ENCODE measurements at places on chromosomes 5 and 9.
A peak's percentile ranks its signal among the peaks of the same experiment; 100 is the strongest.

GRCh38 chr5:61333954-61334867 is 2.2 kb downstream of the ZSWIM6 start:
- DNase-seq: no peak

GRCh38 chr5:101580591-101580990 is 677.5 kb upstream of the ST8SIA4 start:
- DNase-seq: no peak

- DNase-seq: no peak
Observed at GRCh38 chr5:119353213-119353612, 2.6 kb upstream of the TNFAIP8 start.

DNA sequence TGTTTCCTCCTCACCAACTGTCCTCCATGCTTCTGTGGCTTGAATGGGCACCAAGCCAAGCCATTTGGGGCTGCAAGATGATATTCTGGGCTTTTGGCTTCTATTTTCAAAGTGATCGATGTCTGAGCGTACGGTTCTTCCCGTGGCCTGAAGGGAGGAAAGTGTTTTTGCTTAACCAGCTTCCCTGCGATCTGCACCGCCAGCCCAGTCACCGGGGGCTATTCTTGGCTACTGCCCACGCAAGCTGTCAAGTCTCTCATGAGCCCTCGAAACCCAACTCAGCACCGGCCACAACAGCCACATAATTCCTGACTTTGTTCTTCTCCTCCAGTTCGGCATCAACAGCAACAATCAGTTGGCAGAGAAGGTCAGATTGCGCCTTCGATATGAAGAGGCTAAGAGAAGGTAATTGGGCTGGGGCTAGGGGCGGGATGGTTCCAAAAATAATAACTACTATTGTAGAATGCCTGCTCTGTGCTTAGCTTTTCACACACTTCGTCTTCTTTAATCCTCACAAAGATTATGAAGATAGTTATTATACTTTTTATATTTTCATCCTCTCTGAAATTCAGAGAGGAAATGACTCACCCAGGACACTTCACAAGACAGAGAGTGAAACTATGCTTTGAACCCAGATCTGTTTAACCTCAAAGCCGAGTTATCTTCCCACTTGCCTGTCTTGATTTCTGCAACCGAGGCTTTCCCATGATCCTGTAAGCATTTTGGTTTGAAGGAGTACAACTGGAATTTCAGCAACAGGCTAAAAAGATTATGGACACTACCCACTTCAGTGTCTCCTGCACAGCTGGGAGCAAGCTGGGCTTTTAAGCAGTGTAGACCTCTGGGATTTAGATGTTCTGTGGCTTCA is 76.4 kb upstream of the RARS1 start:
- DNase-seq: peak; percentile 61

- DNase-seq: no peak
Observed at GRCh38 chr9:92726971-92727715, 37.5 kb downstream of the BICD2 start.

DNA sequence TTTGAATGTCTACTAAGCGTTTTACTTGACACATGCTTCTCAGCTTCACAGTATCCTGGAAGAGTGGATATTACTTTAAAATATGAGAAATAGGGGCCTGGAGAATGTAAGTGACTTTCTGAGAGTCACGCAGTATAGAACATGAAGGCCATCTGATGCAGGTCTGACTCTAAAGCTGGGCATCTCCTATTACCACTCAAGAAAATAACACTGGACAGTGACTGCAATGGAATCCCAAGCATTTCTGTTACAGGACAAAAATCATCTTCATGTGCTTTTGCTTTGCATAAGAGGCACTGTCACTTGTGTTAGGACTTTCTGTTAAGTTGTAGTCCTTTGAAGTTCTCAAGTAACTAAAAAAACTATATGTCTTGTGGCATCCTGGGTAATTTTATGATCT is 335.5 kb downstream of the FBXL7 start:
- no peak for DNase-seq

DNA sequence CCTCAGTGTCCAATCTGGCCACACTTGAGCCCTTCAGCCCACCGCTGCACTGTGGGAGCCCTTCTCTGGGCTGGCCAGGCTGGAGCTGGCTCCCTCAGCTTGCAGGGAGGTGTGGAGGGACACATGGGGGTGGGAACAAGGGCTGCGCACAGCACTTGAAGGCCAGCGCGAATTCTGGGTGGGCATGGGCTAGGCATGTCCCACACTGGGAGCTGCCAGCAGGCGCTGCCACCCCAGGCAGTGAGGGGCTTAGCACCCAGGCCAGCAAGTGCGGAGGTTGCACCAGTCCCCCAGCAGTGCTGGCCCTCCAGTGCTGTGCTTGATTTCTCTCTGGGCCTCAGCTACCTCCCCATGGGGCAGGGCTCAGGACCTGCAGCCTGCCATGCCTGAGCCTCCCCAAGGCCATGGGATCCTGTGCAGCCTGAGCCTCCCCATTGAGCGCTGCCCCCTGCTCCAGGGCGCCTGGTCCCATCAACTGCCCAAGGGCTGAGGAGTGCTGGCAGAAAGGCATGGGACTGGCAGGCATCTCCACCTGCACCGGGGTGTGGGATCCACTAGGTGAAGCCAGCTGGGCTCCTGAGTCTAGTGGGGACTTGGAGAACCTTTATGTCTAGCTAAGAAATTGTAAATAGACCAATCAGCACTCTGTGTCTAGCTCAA is 148.2 kb downstream of the EMB start:
- no peak for DNase-seq

DNA sequence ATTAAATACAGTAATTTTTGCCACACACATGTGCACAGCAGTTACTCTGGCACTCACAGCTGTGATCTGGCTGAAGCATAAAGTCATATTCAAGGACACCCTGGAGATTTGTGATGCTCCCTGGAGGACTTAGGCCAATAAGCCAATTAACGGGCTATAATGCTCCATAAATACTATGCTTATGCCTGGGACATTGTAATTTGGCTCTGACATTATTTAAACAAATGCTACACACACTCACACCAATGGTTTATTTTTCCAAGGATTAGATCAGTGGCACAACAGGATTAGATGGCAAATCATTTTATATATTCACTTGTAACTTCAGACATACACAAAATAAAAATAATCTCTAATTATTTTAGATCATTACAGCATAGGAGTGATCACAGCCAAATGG is 111.2 kb downstream of the LMNB1 start:
- no peak for DNase-seq

GRCh38 chr5:35860686-35861085 is 4.0 kb downstream of the IL7R start:
- DNase-seq: no peak

DNA sequence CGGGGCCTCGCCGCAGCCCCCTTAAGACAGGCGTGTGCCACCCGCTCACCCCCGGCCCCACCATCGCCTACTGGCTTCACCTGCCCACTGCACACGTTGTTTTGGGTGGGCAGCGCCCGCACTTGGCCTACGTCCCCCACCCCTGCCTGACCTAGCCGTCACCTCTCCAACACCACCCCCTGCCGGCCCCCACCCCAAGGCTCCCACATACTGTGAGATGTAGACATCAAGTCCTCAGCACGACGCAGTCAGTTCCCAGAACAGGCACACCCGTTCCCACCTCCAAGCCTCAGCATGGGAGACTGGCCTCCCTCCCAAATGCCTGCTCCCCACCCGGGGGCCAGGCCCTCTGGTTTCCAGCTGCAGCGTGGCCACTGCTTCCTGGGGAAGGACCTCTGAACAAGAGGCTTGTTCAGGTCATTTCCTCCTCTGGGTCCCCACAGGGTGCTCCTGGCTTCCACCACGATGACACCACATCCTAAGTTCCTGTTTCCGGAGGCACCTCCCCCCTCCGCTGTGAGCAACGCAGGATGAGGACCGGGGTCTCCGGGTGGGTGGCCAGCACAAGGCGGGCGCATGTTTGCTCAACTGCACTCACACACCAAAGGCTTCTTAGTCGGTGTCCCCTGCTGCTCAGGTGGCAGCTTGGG is 11.3 kb downstream of the DBN1 start:
- peak; percentile 44 for DNase-seq

DNA sequence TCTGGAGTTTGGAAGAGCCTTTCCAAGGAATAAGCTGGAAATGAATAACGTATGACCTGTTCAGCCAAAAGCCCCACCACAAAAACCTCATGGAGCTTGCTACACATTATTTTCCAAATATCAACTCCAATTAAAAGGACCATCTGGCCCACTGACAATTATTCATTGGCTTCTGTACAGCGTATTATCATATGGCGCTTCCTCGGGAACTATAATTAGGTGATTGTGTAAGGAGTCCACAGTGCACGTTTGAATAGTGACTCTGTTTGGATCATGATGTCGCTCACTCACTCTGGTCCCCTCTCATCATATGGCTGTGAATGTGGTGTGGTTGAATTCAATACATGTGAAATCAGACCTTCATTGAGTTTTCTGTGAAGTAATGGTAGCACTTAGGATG is 52.1 kb downstream of the GDNF start:
- no peak for DNase-seq

DNA sequence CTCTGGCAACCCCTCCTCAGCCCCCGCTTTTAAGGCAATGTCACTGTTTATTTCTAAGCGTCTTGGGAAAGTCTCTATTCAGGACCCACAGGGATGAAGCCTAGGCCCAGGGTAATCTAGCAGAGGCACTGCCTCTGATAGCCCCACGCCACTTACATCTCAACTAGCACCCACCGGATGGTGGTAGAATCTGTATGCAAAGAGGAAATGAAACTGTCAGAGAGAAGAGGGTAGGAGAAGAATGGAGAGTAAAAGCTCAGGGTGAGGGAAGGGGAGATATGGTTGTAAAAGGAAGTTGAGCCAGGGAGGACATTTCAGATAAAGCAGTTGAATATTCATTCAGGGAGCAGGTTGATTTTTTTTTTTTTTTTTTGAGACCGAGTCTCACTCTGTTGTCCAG is 3.0 kb downstream of the FRRS1L start:
- no peak for DNase-seq

- no peak for DNase-seq
Observed at GRCh38 chr5:153276151-153276550, 214.3 kb upstream of the GRIA1 start.

DNA sequence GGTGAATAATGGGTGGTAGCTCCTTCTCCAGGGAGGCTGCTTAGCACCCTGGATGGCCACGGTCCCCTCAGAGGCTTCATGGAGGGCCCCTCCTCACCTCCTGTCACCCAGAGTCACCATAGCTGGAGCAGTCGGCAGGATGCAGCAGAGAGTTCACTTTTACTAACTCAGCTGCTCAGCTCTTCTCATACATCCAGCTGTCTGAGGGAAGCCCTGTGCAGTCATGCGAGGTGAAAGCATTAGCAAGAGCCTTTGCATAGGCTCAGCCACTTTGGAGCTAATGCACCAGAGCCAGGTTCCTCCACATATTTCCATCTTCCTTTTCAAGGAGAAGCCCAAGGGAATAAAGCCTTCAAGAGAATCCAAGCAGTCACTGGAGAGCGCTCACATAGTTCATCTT is 499.2 kb downstream of the BNC2 start:
- DNase-seq: no peak

DNA sequence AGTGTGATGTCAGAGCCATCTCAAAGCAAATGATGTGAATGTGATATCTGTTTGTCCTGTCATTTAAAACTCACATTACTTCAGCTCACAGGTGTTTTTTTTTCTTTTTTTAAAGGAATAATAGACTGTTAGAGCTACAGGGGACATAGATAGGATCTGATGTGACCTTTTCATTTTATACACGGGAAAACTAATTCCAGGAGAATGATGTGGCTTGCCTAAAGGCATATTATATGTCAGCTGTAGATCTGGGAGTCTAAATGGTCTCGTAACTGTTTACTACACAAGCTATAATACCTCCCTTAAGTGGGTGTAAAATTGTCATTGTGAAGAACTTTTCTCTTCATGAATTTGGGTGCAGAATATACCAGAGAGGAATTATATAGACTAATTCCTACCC is 2.0 kb downstream of the NMUR2 start:
- no peak for DNase-seq

DNA sequence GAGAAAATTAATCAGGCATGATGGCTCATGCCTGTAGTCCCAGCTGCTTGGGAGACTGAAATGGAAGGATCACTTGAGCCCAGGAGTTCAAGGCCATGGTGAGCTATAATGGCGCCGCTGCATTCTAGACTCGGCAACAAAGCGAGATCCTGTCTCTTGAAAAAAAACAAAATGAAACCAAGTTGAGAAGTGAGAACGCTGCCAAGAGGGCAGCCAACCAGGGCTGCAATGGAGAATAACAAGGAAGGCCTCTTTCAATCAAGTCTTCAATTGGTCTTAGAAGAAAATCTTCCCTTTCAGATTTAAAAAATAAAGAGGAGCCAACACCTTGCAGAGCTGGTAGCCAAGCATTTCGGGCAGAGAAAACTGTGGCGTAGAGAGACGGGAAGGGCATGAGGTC is 14.7 kb downstream of the KIAA1958 start:
- no peak for DNase-seq

DNA sequence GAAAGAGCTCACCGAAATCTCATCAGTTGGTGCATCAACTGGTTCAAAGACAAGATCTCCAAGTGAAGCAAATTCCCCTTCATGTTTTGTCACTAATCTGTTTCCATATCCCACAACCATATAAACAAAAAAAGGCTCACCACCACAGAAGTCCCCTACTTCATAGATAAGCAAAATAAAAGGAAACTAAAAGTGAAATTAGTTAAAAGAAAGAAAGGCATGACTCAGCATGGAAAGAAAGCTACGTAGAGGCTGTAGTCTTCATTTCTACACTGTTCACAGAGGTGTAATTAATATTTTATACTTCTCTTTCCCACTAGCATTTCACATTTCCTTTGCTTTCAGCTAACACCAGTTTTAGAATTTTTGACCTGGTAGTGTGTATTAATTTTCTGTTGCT is 208.0 kb downstream of the CYLC2 start:
- no peak for DNase-seq

DNA sequence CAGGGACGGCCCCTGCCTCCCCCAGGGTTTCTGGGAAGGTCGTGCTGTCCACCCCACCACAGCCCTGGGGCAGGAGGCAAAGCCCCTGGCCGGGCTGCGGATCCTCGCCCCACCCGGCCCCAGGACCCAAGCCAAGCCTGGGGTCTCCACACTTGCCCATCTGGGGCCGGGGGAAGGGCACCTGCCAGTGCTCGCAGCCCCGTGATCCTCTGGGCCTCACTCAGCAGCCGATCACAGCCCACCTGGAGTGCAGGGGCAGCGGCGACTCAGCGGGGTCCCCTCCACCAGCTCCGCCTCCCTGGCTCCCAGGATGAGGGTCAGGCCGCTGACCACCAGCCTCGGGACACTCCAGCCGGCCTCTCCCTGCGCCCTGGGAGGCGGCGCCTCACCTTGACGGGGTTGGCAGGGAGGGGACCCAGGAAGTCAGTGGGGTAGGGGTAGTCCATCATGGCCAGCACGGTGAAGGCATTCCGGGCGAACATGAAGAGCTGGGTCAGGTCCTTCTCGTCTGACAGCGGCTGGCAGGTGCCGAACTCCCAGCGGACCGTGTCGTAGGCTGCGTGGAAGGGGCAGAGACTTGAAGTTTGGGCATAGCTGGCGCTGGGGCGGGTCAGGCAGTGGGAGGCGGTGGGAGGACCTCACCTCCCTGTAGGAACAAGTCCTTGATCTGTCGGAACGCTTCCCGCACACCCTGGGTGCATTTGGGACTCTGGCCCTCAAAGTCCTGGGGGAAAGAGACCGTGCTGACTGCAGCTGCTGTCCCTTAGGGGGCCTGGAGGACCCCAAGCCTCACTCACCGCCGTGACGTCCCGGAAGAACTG is 1.8 kb downstream of the DPP7 start:
- no peak for DNase-seq
